ENCODE measurements at places on chromosomes 7 and 10. TPM values are rescaled to one million over a fixed set of nuclear protein-coding genes. Genes with fewer than 3 reads are reported as not detected.

SNCG gene
- total RNA-seq, result 138 TPM

- H3K4me3 ChIP-seq, result no peak overlapping the region
- H3K4me1 ChIP-seq, result peaks cover 33% of the 10 kb centered on the region
- no peaks in the 10 kb centered on the region for H3K36me3 ChIP-seq
- no peak for DNase-seq
- H3K27me3 ChIP-seq, result no peaks in the 10 kb centered on the region
Observed at GRCh38 chr7:100132697-100133151, 6.0 kb downstream of the MBLAC1 start.

NACAD gene
- 6.1 TPM for total RNA-seq

GRCh38 chr7:81298951-81299666, 380.3 kb upstream of the SEMA3C start:
- H3K27me3 ChIP-seq, result no peaks in the 10 kb centered on the region
- no peak overlapping the region for H3K27ac ChIP-seq
- H3K36me3 ChIP-seq, result no peaks in the 10 kb centered on the region
- DNase-seq, result no peak

AMPH gene
- total RNA-seq, result 3.5 TPM

Data from tibial nerve (tissue), 4 donors.